ENCODE measurements at places on chromosomes 6 and 20.

GRCh38 chr6:149182262-149182661 lies 135.2 kb upstream of the TAB2 start:
- no peak for DNase-seq

- DNase-seq, result no peak
Observed at GRCh38 chr20:56440346-56441007, 27.9 kb upstream of the RTF2 start.

GRCh38 chr6:157983406-157984119 lies 1.9 kb downstream of the SYNJ2 start:
- DNase-seq, result no peak

DNA sequence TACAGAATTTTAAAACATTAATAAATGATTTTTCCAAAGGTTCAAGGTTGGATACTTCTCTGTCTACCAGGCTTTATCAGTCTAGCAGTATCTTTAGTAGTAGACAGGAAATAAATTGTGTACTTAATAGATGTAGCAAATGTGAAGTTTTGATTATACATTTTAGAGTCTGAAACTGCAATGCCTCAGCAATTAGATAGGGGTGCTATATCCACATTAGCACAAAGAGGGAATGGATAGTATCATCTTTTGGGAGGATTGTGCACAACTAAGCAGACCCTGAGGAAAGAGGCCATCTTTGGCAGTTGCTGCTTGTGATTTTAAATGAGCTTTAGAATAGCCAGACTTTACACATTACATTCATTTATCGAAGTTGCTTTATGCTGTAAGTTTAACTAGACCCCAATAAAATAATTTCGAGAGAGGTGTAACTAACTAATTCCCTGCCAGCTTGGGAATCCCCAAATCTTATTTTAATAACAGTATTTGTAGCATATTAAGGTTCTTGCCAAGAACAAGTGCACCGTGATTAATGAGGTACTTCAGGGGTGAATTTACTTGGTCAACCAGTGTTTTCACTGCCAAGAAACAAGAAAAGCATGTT lies 2.8 kb downstream of the KCNQ5 start:
- no peak for DNase-seq

DNA sequence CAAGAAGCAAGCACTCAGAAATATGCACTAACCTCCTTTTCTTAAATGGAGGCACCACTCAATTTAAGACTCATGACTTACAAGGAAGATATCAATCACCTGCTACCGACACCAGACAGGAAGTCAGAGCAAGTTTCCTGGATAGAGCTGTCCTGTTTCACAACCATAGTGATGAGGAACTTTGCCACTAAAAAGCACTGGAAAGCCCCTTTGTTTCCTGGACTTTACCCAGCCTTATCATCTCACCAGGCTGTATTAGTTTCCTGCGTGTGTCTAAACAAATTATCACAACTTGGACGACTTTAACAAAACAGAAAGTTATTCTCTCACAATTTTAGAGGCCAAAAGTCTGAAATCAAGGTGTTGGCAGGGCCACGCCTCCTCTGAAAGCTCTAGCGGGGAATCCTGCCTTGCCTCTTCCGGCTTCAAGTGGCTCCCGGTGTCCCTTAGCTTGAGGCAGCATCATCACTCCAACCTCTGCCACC lies 253.8 kb upstream of the STXBP5 start:
- no peak for DNase-seq

- DNase-seq, result no peak
Observed at GRCh38 chr6:38306931-38307330, 332.8 kb downstream of the BTBD9 start.
